ENCODE measurements at places on chromosomes 6 and 20. TPM values are rescaled to one million over a fixed set of nuclear protein-coding genes. Genes with fewer than 3 reads are reported as not detected.

ATP5F1E gene
- 69.9 TPM for total RNA-seq

MEP1A gene
- total RNA-seq = not detected

UBE2C gene
- total RNA-seq = 113 TPM

CCDC167 gene
- 59.1 TPM for total RNA-seq

CLVS2 gene
- total RNA-seq = not detected

TTK gene
- total RNA-seq = 22.4 TPM

EMILIN3 gene
- total RNA-seq = 0.58 TPM

DNA sequence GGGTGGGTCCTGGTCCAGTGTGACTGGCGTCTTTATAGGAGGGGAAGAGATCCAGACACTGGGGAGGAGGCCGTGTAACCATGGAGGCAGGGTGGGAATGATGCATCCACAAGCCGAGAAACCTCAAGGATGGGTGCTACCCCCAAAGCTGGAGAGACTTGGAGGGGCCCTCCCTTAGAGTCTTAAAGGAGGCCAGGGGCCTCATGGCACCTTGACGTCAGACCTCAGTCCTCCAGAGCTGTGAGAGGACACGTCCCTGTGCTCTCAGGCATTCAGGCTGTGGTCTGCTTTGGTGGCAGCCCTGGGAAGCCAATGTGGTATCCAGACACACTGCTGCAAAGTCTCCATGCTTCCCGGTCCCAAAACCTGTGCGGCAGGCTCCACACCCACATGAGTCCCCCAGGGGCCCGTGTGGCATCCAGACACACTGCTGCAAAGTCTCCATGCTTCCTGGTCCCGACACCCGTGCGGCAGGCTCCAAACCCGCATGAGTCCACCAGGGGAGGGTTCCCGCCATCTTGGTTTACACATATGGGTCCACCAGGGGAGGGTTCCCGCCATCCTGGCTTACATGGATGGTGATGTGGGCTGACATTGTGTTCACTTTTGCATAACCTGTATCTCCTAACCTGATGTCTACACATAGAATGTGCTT is 278.0 kb downstream of the SMOC2 start:
- no peaks in the 10 kb centered on the region for H3K4me1 ChIP-seq
- no peak overlapping the region for H3K4me3 ChIP-seq
- H3K36me3 ChIP-seq = no peaks in the 10 kb centered on the region
- H3K27me3 ChIP-seq = no peaks in the 10 kb centered on the region
- H3K27ac ChIP-seq = no peak overlapping the region
- DNase-seq = no peak

DNA sequence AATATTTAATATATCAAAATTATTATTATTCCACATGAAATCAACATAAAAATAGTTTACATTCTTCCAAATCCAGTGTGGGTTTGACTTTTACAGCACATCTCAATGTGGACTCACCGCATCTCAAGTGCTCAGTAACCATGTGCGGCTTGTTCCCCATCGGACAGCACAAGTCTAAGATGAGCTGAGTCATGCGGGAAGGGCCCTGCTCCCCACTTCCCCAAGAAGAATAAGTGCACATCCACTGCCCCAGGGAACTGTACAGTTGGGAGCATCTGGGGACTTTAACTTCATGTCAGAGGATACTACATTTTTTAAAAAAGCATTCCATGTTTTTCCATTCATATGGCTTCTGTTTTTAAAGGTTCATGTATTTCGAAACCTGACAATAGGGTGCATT is 325.6 kb downstream of the BTBD3 start:
- no peaks in the 10 kb centered on the region for H3K27me3 ChIP-seq
- H3K36me3 ChIP-seq = no peaks in the 10 kb centered on the region
- H3K4me3 ChIP-seq = no peak overlapping the region

DNA sequence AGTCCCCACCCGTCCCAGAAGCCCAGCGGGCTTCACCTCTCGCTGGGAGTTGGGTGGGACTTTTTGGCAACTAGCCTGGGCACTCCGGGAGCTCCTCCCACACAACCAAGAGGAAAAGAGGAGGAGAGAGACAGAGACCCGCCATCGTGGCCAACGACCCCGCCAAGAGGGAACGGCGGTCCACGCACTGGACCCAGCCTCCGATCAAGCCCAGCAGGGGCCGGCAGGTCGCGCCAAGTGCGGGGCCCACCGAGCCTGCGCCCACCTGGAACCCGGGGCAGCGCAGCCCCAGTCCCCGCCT is 3.0 kb upstream of the TMEM14C start:
- no peak for DNase-seq
- peaks cover 9% of the 10 kb centered on the region for H3K36me3 ChIP-seq
- H3K27ac ChIP-seq = peak overlapping the region; percentile 90
- H3K27me3 ChIP-seq = no peaks in the 10 kb centered on the region
- H3K4me3 ChIP-seq = peak overlapping the region; percentile 89

- H3K4me1 ChIP-seq = peaks cover 3% of the 10 kb centered on the region
- no peak for DNase-seq
- H3K27ac ChIP-seq = no peak overlapping the region
- peaks cover 8% of the 10 kb centered on the region for H3K27me3 ChIP-seq
- H3K4me3 ChIP-seq = no peak overlapping the region
These were observed 82.4 kb upstream of the TGM3 start for GRCh38 chr20:2213401-2213800.

DNA sequence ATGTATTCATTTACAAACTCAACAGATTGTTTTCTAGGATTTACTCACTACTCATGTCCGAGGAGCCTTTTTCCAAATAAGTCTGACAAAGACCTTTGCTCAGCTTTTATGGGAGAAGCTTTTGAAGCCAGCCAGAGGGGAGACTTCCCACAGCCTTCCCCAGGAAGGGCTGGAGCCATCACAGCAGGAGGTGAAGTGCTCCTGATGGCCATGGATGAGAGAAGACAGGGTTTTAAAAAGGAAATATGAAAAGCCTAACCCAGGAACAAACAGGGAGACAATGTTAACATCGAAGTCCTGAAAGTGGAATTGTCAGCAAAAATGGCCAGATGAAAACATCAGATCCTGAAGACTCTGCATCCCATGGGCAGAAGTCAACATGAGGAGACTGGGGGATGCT is 11.6 kb upstream of the TAGAP start:
- H3K27me3 ChIP-seq = peaks cover 1% of the 10 kb centered on the region
- H3K27ac ChIP-seq = peak overlapping the region; percentile 94
- peaks cover 65% of the 10 kb centered on the region for H3K4me1 ChIP-seq
- no peak for DNase-seq
- H3K36me3 ChIP-seq = peaks cover 2% of the 10 kb centered on the region

DNA sequence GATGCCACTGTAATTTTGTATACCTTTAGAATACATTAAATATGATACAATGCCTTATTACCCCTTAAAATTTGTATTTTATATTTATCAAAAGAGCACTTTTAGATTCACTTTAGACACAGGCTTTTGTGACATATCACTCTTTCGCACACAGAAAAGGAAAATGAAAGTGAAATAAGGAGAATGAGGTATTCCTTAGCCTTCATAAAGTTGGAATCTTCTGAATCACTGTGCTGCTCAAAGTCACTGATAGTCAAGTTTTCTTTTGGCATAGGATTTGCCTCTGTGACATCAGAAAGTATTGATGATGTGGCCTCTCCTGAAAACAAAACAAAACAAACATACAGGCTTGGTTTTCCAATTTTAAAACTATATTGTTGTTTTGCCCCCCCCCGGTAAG is 1097.1 kb downstream of the KIF16B start:
- no peaks in the 10 kb centered on the region for H3K4me1 ChIP-seq
- no peaks in the 10 kb centered on the region for H3K27me3 ChIP-seq
- no peak for DNase-seq
- no peak overlapping the region for H3K4me3 ChIP-seq
- H3K36me3 ChIP-seq = no peaks in the 10 kb centered on the region

- H3K36me3 ChIP-seq = no peaks in the 10 kb centered on the region
- H3K27me3 ChIP-seq = no peaks in the 10 kb centered on the region
- DNase-seq = no peak
- H3K4me1 ChIP-seq = no peaks in the 10 kb centered on the region
These were observed 291.2 kb downstream of the CDH26 start for GRCh38 chr20:60249436-60249835.

- peaks cover 23% of the 10 kb centered on the region for H3K4me1 ChIP-seq
- peaks cover 11% of the 10 kb centered on the region for H3K27me3 ChIP-seq
- peak overlapping the region; percentile 90 for H3K4me3 ChIP-seq
- H3K36me3 ChIP-seq = peaks cover 6% of the 10 kb centered on the region
- no peak for DNase-seq
These were observed 65.2 kb downstream of the GTF2H5 start for GRCh38 chr6:158233214-158233795.

- H3K4me1 ChIP-seq = no peaks in the 10 kb centered on the region
- H3K4me3 ChIP-seq = no peak overlapping the region
- H3K36me3 ChIP-seq = no peaks in the 10 kb centered on the region
- DNase-seq = no peak
These were observed 30.2 kb downstream of the CCDC170 start for GRCh38 chr6:151524059-151524458.

DNA sequence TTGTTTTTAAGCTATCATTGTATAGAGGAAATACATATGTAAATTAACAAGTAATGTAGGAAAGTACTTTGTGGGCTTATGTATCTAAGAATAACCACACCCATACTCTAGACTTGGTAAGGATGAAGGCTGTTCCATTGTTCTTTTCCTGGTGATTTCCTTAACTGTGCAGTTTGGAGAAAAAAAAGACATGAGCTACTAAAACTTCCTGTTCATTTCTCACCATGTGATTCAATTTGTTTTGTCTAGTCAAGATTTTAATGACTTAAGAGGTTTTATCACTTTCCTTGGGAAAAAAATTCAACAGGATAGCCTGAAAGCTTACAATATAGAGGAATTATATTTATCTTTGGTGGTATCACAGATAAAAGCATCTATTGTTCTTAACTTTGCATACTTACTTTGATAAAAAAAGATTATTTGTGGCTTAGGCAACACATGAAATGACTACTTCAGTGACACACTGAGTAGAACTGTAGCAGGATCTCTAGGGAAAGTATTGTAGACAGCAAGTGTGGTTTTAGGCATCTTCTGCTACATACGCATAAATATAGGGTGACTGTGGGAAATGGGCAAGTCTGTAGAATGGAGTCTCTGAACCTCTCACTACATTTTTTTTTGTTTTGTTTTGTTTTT is 80.3 kb downstream of the GJA1 start:
- DNase-seq = no peak
- no peak overlapping the region for H3K27ac ChIP-seq
- no peak overlapping the region for H3K4me3 ChIP-seq
- no peaks in the 10 kb centered on the region for H3K36me3 ChIP-seq
- no peaks in the 10 kb centered on the region for H3K4me1 ChIP-seq
- no peaks in the 10 kb centered on the region for H3K27me3 ChIP-seq

- H3K36me3 ChIP-seq = no peaks in the 10 kb centered on the region
- H3K4me3 ChIP-seq = no peak overlapping the region
- H3K27ac ChIP-seq = no peak overlapping the region
- no peaks in the 10 kb centered on the region for H3K4me1 ChIP-seq
These were observed 57.4 kb upstream of the TTPAL start for GRCh38 chr20:44418069-44418905.

DNA sequence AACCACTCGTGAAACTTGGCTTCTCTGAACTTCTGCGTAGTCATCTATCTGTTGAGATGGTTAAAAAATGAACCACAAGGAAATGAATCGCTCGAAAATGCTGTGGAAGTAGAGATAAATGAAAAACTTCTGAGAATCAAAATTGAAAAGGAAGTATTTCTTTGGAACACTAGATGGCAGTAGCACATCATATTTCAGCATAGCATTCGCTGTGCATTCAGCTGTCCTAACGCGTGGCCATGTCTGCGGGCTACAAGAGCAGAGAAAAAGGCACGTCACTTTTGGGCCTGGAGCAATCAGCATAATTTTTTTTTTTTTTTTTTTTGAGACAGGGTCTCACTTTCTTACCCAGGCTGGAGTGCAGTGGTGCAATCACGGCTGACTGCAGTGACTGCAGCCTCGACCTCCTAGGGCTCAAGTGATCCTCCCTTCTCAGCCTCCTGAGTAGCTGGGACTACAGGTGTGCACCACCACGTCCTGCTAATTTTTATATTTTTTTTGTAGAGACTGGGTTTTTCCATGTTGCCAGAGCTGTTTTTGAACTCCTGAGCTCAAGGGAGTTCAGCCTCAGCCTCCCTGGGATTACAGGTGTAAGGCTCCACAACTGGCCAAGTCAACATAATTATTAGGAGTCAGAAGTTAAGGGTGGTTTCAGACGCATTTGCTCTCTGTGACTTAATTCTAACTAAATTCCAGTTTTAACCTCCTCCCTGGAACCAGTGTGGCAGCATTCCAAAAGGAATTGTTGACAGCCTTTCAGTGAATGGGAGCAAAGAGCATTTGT is 8.8 kb upstream of the PERP start:
- DNase-seq = peak; percentile 81
- H3K4me1 ChIP-seq = peaks cover 7% of the 10 kb centered on the region
- no peak overlapping the region for H3K4me3 ChIP-seq
- H3K27ac ChIP-seq = no peak overlapping the region

DNA sequence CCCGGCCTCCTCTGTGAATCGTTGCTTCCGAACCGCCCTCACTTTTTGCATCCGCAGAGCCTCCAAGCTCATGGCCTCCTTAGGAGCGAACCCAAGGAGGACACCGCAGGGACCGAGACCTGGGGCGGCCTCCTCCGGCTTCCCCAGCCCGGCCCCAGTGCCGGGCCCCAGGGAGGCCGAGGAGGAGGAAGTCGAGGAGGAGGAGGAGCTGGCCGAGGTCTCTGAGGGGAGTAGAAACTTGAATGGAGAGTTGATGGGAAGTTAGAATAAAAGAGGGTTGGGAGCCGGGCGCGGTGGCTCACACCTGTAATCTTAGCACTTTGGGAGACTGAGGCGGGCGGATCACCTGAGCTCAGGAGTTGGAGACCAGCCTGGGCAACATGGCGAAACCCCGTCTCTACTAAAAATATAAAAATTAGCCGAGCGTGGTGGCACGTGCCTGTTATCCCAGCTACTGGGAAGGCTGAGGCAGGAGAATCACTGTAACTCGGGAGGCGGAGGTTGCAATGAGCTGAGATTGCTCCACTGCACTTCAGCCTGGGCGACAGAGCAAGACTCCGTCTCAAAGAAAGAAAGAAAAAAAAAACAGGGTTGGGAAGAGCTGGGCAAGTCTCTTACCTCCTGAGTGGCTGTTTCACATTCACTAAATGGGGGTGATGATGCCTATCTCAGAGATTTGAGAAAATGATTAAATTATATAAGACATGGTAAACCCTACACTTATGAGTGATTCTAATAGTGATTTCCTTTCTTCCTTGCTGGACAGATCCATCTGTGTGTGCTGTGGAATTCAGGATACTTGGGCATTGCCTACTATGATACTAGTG is 805 bp downstream of the MSH5 start:
- H3K27me3 ChIP-seq = no peaks in the 10 kb centered on the region
- peak; percentile 87 for DNase-seq
- H3K4me1 ChIP-seq = peaks cover 58% of the 10 kb centered on the region
- peak overlapping the region; percentile 98 for H3K4me3 ChIP-seq
- H3K36me3 ChIP-seq = peaks cover 50% of the 10 kb centered on the region

DNA sequence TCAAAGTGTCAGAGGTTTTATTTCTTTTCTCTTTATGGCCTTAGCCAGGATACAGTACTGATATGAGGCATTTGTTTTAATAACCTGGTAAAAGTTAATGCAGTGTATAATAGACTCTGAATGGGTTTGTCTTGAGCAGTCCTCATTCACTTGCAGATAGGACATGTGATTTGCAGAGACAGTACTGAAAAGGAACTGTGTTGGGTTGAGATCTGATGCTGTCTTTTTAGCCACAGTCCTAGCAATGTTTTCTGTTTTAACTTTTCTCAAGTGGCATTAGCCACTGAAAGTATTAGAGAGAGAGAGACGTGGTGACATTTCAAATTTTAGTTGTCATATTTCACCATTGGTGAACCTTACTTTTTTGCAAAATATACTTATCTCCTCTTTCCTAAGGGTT is 547.2 kb upstream of the MAN1A1 start:
- no peaks in the 10 kb centered on the region for H3K4me1 ChIP-seq
- DNase-seq = no peak
- no peak overlapping the region for H3K27ac ChIP-seq
- no peak overlapping the region for H3K4me3 ChIP-seq
- H3K27me3 ChIP-seq = peaks cover 1% of the 10 kb centered on the region

Measured in activated CD4-positive, alpha-beta T cell treated with anti-CD3 and anti-CD28 coated beads, Interleukin-2, amount 10 ng/mL, durations not matched to agents 24 days and 14 days (primary cell).